ENCODE measurements at places on chromosomes 4 and X.

DNA sequence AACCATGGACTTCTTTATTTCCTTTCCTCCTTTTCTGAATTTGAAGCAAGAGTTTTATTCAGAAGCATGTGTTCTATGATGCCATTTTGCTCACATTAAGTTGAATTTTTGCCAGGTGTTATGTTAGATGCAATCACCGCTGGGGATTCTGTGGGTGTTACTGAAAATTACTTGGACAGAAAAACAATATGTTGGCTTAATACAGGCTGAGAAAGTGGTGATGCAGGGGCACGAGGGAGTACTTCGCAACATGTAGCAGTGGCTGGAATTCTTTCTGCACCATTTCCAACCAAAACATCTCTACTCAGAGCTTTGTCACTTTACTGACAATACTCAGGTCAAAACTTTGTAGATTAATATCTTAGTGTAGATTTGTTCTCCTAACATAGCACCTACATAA lies 109.2 kb upstream of the PCDH18 start:
- DNase-seq, result no peak

- DNase-seq, result no peak
Measured at GRCh38 chr4:19472666-19473065, 779.0 kb upstream of the SLIT2 start.

- DNase-seq, result no peak
Measured at GRCh38 chrX:105101378-105101777, 119.1 kb downstream of the TEX13A start.

- no peak for DNase-seq
Measured at GRCh38 chr4:73432169-73433000, 3.6 kb upstream of the AFP start.

DNA sequence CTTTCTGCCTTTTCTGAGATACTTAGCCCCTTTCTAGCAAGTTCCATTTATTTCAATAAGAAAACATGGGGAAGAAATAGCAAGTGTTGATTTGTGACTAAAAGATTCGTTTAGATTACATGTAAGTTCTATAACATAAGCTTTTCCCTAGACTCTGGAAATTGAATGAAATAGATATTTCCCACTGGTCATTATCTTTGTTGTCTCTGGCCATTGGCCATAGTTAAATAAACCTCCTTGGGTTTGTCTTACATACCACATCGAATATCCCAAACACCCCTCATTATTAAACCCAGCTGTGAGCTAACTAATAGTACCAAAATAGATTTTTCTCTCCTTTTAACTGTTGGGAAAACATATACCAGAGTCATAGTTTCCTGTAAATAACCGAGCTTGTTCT lies 534.8 kb downstream of the IQCM start:
- no peak for DNase-seq

- DNase-seq, result no peak
Measured at GRCh38 chrX:21738210-21738949, 19.5 kb downstream of the SMPX start.

DNA sequence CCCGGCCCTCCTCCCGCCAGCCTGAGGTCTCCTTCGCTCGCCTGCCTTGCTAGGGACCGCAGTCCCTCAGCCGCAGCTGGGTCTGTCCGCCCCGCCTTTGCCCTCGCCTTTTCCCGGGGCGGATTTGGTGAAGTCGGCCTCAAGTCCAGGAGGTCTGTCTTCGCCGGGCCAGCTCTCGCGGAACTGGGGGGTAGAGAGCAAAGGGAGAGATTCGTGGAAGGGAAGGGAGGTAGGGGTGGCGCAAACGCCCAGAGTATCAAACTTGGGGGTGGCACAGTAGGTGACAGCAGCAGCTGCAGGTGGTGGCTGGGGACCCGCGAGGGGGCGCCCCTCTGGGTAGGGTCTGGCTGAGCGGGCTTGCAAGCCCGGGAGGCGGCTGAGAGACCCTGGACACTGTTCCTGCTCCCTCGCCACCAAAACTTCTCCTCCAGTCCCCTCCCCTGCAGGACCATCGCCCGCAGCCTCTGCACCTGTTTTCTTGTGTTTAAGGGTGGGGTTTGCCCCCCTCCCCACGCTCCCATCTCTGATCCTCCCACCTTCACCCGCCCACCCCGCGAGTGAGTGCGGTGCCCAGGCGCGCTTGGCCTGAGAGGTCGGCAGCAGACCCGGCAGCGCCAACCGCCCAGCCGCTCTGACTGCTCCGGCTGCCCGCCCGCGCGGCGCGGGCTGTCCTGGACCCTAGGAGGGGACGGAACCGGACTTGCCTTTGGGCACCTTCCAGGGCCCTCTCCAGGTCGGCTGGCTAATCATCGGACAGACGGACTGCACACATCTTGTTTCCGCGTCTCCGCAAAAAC lies at the start of gene NPY2R:
Gene NPY2R (plus strand): TSS at position 379 of the 797 bp plus-strand sequence. CDS start 5,304 bp downstream, outside the sequence.
- DNase-seq, result no peak

DNA sequence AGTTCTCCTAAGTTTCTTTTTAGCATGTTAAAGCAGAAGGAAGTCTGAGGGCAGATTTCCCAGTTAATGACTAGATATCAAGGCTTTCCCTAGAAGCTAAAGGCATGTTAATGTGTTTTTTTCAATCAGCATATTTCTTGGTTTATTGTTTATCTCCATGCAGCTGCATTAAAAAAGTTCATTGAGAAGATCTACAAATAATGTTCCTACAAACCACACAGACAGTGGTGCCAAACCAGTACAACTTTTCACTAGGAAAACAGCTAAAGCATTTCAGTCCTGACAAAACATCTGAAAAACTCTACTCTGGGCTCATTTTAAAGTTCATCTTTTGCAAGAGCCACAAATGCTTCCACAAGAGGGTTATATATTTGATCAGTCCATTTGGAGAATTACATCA lies 320.0 kb downstream of the ADGRL3 start:
- no peak for DNase-seq

DNA sequence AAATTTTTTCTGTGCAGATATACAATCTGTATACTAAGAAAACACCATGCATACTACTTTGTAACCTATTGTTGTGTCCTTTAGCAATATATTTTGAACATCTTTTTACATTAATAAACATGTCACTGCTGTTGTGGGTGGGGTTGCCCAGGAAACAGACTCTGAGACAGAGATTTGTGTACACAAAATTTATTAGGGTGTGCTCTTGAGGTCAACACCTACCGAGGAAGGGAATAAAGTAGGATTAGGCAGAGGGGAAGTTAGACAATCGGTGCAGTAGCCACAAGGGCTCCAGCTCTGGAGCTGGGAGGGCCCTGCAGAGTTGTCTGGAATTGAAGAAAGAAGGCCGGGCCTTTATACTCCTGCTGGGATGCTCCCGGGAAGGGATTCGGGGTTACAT lies 56.4 kb downstream of the CXorf58 start:
- no peak for DNase-seq

GRCh38 chrX:12236156-12236555 lies 97.9 kb downstream of the FRMPD4 start:
- no peak for DNase-seq

- no peak for DNase-seq
Measured at GRCh38 chrX:119887721-119888425, 7.8 kb upstream of the AKAP14 start.

DNA sequence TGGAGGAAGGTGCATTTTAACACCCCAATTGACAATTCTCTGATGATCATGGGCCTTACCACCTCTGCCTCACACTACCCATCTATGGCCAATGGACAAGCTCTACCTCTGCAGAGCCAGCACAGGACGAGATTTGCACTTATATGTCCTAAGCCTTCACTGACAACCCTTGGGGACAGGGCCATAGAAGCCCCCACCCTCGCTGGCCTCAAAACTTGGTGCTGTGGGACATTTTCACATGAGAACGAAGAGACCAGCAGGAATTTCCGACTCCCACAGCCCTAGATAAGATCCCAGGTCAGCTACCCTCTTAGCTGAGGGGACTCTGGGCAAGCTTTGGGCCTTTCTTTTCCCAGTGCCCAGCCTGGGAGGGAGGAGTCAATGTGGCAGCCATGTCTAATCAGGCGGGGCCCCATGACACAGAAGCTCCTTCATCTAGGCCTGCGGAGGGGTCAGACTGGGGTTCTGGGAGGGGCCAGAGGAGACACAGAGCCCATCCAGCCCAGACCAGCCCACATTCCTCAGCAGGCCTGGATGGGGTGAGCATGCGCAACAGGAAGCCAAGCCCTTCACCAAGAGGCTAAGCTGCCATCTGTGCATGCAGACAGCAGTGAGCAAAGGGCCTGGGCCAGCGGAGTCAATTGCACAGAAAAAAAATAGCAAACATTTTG lies 12.1 kb downstream of the PJA1 start:
- no peak for DNase-seq

Data from HFF-Myc (cell line).